ENCODE measurements at places on chromosomes 5 and 9.

GRCh38 chr5:120463991-120464626 is at the start of gene PRR16:
PRR16 (plus strand) TSS chr5:120464300.
- no peak for DNase-seq

DNA sequence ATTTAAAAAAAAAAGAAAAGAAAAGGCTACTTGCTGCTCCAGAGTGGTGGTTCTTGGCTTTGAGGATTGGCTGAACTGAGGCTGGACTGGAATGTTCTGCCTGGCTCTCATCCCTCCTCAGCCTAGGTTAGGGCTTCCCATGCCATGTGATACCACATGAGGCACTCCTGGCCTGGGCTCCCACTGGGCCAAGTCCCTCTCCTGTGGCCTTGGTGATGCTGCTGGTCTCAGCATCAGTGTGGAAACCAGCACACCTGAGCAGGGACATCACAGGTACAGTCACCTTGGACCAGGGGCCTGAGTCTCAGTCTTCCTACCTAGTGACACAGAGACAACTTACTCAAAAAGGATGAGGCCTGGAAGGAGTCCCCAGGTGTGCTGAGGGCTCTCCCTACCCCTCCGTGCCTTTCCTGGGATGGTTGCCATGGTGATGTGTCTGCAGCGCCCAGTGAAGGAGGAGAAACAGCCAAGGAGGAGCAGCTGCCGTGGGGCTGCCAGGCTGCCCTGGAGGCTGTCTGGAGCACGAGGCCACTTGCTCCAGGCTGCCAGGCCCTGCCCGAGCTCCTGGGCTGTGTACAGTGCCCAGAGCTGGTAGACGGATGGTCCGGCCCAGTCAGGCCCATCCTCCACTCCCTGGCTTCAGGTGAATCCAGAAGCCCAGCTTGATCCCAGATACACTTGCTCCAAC is 71.0 kb downstream of the WNK2 start:
- DNase-seq: no peak

- DNase-seq: no peak
Observed at GRCh38 chr9:127746959-127747569, 12.0 kb upstream of the TOR2A start.

GRCh38 chr5:74391410-74391809 is 249.1 kb downstream of the ENC1 start:
- no peak for DNase-seq

DNA sequence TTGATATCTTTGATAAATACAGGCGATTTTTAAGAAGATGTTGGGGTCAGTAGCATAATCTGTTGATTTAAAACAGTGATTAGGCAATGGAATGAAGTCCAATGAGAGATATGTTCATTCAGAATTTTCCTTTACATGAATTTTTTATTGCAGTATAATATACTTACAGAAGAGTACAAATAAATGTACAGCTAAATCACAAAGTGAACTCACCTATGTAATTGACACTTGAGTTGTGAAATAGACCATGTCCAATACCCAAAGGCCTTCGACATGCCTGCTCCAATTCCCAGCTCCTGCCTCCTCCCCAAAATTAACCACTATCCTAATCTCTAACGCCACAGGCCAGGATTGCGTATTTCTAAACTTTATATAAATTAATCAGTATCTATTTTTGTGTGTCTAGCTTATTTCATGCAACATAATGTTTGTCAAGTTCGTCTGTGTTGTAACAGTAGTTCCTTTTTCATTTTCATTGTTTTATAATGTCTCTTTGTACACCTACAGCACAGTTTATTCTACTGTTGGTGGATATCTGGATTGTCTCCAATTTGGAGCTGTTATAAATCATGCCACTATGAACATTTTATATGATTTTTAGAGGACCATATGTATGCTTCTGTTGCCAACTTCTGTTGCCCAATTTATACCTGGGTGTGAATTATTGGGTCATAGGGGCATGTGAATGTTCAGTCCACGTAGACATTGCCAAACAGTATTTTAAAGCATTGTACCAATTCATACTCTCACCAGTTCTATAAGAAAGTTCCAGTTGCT is 208.3 kb downstream of the TLE1 start:
- no peak for DNase-seq

GRCh38 chr9:134626069-134626423 is 15.6 kb upstream of the COL5A1 start:
- DNase-seq: no peak

- DNase-seq: no peak
Observed at GRCh38 chr9:126707083-126707482, 93.4 kb downstream of the LMX1B start.

DNA sequence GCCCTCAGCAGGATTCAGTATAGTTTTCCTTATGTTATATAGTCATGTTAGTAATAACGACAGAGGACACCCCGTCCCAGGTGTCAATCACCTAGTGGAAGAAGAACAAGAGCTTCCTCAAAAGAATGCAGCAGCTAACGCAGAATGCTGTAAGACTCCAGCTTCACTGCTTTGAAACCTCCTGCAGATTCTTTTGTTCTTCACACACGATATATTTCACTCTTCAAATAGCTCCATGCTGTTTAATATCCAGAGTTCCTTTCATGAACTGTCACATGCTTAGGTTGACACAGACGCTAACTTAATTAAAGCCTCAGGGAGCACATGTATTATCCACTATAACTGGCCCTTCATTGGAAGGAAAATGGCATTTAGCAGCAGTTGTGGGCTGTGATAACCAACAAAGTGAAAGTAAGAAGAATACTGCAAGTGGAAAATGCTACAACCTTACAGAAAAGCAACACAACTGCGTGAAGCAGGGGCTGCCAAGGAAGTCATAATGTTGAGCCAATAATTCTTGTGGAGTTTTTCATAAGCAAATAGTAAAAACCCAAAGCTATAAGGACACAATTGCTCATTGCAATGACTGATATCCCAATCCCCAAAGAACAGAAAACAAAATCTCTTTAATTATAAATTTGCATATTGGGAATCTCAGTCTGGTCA is 387.5 kb downstream of the PLK2 start:
- no peak for DNase-seq

DNA sequence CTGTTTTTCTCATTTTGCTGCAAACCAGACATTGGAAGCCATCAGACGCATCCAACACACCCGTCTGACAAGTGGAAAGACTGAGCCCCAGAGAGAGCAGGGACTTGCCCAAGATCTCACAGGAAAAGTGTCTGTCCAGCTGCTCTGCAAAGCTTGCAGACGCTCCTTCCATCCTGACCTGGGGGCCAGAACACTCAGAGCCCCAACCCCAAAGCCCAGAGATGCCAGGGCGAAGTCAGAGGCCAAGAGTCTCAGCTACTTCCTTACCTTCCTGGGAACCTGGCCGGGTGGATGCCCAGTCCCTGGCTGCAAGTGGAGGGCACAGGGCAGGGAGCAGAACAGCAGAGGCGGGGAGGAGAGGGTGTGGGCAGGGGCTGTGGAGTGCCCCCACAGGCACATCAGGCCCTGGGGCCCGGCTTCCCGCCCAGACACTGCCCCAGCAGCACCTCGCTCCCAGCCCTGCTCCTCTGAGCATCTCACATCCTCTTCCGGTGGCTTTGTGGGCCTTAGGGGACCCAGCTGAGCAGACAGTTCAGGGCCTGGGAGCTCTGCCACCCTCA is 9.7 kb upstream of the RALGDS start:
- DNase-seq: no peak

- no peak for DNase-seq
Observed at GRCh38 chr5:74627646-74628279, 12.8 kb downstream of the ENC1 start.

DNA sequence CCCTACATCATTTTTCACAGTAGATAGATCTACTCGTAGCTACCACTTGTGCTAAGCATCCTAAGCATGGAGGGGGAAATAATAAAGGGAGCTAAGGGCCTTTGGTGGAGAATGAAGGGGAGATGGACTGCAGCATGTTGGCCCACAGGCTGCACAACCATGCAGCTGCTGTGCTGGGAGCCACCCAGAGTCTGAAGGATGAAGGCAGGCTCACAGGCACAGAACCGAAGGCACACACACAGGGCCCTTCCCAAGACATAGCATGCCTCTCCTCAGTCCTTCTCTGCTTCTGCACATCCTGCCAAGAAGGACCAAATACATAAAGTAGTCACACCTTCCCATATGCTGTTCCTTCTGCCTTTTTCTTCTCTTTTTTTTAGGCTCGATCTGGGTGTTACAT is 6.6 kb downstream of the FAM193B start:
- no peak for DNase-seq

DNA sequence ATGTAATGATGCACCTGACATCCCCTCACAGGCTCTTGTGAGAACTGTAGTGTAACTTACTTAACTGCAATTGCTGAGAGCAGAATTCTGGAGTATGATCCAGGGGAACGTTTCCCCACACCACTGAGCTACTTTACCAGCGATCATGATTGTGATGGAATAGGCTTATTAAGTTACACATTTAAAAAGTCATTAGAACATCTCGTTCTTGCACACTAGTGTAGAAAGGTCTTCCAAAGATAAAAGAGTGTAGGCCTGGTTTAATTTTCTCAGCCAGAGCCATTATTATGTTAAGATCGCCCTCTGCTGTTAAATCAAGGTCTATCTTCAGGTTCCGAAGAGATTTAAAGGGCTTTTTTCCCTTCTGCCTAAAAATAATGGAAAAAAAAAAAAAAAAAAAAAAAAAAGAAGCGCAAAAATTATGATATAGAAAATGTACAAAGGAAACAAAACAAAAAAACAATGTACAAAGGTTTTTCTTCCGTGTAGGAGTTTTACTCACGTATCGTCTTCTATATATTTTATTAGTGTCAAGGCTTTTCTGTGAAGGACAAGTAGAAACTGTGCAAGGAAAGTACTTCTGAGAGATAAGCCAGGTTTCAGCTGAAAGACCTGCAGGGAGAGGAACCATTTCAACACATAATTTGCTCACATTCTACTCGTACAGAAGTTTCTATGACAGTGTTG is 18.6 kb upstream of the MOB3B start:
- DNase-seq: no peak

GRCh38 chr9:5326187-5326586 is 13.5 kb downstream of the RLN1 start:
- DNase-seq: no peak

- DNase-seq: no peak
Observed at GRCh38 chr5:10588779-10589447, 25.0 kb downstream of the ANKRD33B start.

DNA sequence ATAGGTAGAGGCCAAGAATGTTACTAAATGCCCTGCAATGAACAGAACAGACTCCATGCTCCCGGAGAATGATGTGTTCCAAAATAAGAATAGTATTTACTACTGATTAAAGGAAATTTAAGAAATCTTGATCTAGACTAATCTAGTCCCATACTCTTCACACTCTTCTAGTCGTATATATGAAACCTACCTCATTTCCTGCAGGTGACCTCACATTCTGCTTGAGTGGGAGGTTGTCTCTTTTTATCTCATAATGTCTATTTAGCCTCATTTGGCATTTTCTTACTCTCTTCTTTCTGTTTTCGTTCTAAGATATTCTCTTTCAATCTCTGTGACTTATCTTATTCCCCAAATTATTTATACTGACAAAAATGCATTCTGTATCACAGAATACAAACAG is 9.2 kb upstream of the SHOC1 start:
- no peak for DNase-seq

DNA sequence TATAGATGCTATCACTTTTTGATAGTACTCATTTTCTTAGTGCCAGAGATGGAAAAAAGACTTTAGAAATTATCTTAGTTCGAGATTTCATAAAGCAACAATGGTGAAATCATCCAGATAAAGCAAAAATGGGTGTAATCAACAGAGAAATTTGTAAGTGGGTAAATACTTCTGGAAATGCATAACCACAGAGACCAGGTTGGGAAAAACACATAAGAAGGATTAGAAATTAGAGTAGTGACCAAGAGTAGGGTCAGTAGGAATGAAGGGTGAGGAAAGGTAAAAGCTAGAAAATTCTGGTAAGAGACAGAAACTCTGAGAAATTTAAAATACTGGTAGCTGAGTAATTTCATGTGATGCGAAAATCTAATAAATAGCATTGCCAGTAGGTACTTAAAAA is 11.2 kb downstream of the EDIL3 start:
- DNase-seq: no peak

- no peak for DNase-seq
Observed at GRCh38 chr9:99811172-99811571, 10.5 kb upstream of the NR4A3 start.

- DNase-seq: no peak
Observed at GRCh38 chr5:90621848-90622247, 63.3 kb downstream of the ADGRV1 start.

- no peak for DNase-seq
Observed at GRCh38 chr5:112717506-112718082, 20.1 kb upstream of the APC start.

DNA sequence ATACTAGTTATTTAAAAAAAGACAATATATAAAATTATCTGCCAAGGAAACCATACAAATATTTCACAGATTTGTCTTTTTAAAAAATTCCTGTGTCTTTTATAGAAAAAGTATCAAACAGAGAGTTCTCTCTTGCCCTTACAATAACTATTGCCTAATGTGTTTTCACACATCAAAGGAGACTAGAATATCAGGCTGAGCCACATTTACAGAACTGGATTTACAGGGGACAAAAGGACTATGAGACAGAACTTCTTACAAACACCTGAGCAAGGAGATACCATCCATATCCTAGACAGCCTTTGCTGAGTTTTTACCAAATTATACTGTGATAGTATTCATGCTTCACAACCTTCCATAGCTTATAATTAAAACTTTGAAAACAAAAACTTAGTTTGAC is 34.2 kb downstream of the TMEM245 start:
- no peak for DNase-seq
